ENCODE measurements at places on chromosomes 2 and 18.

GRCh38 chr2:207567671-207568070 lies 37.9 kb downstream of the CREB1 start:
- no peak for DNase-seq

DNA sequence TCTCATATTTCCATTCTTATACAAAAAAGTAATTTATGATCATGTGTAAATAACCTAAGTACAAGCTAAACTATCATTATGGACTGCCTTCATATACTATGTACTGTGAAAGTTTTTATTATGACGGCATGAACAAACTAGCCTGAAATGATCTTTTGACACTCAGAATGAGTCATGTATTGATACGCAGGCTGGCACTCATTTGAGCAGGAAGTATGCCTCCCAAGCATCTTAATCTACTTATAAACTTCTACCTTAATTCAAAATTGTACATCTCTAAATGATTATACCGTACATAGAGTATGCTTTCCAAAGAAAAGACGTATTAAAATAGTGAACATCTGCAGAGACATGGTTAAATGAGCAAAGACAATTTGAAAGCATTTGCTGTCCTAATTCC lies 207.1 kb upstream of the SPOPL start:
- DNase-seq: no peak

DNA sequence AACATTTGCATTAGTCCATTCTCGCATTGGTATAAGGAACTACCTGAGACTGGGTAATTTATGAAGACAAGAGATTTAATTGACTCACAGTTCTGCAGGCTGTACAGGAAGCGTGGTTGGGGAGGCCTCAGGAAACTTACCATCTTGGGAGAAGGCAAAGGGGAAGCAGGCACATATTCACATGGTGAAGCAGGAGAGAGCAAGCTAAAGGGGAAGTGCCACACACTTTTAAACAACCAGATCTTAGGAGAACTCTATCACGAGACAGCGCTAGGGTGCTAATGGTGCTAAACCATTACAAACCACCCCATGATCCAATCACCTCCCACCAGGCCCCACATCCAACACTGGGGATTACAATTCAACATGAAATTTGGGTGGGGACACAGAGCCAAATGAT lies 201.7 kb upstream of the MGAT5 start:
- no peak for DNase-seq

- no peak for DNase-seq
Observed at GRCh38 chr2:43273529-43273928, 47.1 kb upstream of the ZFP36L2 start.

DNA sequence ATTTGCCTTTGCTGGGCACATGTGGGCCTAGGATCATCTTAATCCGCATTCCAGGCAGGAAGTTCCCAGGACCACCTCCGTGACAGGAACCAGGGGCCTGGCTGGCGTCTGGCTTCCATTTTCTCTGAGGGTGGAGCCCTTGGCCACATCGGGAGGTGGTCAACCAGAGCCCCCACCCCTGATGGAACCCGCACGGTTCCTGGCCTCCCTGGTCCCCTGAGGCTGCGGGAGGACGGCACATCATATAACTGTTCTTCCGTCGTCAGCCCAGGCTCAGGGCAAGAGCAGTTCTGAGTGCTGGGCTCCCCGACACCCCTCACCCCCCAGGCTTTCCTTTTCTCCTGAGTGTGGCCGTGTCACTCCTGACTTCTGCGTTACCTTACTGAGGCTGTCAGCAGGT lies 13.5 kb downstream of the ESPNL start:
- DNase-seq: no peak

DNA sequence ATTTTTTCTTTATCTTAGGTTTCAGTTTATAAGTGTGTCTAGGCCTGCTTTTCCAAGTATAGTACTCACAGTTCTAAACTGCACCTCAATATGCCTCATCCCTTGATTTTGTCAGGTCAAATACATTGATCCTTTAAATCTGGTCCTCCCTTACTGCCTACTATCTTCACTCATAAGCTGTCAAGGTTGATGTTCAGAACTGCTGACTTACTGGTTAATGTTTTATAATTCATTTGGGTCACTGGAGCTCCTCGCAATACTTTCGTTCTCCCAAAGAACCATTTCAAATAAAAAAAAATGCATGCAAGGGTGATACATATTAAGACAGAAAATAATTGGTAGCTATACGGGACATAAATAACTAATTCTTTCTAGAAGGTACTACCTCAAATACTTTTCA lies 41.3 kb upstream of the MARCHF7 start:
- DNase-seq: no peak

DNA sequence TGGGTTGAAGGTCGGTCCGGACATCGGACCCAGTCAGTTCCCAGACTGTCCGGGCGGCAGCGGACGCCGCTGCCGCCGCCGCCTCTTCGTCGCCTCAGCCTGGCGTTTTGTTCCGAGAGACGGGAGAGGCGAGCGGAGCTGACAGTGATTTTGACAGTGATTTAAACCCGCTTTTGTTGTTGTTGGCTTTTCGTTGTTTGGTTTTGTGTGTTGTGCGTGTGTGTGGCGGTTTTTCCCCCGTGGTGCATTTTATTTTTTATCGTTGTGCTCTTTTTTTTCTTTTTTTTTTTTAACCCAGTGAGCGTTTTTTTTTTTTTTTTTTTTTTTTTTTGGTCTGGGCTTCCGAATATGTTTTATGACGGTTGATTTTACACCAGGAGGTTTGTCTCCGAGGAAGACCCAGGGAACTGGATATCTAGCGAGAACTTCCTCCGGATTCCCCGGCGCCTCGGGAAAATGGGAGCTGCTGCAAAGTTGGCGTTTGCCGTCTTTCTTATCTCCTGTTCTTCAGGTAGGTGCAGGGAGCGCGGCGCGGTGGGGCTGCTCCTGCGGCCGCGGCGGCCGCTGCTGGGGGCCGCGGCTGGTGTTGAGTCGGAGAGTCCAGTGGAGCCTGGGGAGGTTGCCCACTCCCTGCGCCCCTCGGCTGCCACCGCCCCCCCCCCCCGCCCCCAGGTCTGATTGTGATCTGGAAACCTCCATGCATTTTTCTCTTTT lies at the start of gene ACVR2A:
Gene ACVR2A, plus strand, starts transcription at position 333 of the 714 bp plus-strand sequence. Its CDS starts 124 bp downstream, at position 457.
- DNase-seq: peak; percentile 22

DNA sequence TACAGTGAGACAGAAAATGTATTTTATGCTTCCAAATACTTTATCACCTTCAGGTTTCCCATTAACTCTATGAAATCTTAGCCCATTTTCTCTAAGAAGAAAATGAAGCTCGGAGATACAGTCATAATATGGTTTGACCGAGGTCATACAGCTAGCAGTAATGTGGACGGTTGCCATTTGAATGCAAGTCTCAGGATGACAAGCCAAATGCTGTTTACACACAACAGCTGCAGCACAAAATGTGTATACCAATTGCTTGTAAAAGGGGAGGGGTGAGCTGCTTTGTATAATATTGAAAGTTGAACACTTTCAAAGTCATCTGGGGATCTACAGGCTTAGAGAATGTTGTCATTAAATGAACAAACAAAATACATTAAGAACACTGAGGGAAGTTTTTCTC lies 93.8 kb upstream of the FSIP2 start:
- DNase-seq: no peak

DNA sequence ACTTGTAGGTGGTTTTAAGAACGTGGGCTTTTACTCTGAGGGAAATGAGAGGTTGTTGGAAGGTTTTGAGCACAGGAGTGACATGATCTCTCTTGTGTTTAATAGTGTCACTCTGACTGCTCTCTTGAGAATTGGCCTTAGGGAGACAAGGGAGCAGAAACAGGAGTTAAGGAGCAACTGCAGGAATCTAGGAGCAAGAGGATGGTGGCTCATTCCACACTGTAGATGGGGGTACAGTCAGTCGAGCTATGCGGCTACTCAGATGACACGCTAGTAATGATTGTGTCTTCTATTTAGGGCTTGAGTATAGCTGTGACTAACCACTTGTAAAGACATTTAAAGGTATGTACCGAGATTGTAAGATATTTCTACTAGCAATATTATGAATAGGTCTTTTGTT lies 87.4 kb downstream of the RPRM start:
- no peak for DNase-seq

DNA sequence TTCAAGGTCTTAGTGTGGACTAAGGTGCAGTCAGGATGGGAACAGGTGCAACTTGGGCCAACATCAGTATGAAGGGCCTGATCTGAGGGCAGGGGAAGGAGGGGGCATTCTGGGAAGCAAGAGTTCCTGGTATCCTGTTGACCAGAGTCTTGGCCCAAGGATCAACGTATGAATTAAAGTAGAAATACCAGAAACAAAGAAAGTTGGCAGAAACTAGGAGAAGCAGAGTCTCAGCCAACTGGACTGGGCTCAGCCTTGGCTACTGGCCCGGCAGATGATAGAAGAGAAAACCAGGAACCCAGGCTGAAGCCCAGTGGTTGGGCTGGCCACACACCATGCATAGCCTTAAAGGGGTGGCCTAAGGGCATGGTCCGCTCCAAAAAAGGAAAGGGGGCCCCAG lies 2.3 kb downstream of the CETN1 start:
- DNase-seq: no peak

GRCh38 chr2:217510771-217511291 lies 492.0 kb downstream of the TNS1 start:
- peak; percentile 25 for DNase-seq

DNA sequence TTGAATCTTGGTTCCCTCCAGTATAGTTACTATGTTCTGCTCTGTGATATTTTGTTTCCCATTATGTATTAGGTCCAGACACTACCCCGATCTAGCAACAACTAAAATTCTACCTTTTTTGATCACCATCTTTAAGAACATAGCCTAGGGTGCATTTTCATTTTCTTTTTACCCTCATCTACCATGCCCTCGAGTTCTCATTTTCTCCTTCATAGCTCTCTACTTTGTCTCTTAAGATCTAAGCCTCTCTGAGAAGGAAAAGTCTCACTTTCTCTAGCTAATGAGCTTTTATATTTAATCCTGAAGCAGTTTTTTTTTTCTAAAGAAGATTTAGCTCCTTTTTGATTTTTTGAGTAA lies 1089.4 kb upstream of the SLC39A10 start:
- DNase-seq: no peak

- no peak for DNase-seq
Observed at GRCh38 chr2:46259777-46260168, 37.4 kb upstream of the EPAS1 start.

- DNase-seq: no peak
Observed at GRCh38 chr18:10101729-10102128, 187.9 kb downstream of the VAPA start.

DNA sequence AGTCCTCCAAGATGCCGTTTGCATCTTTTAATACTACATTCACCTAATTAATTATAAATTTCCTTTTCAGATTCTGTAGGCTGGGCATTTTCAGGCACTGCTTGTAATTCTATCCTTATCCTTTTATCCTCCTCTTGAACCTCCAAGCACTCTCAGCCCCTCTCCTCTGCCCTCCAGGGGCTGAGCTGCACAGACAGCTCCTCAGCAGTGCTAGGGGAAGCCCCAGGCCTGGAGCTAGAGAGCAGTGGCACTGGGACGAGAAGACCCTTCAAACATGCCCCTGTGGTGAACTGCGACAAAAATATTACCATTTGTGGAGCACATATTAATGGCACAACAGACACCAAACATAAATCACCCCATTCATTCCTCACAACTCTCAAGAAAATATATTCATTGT lies 32.9 kb downstream of the CFAP210 start:
- no peak for DNase-seq

DNA sequence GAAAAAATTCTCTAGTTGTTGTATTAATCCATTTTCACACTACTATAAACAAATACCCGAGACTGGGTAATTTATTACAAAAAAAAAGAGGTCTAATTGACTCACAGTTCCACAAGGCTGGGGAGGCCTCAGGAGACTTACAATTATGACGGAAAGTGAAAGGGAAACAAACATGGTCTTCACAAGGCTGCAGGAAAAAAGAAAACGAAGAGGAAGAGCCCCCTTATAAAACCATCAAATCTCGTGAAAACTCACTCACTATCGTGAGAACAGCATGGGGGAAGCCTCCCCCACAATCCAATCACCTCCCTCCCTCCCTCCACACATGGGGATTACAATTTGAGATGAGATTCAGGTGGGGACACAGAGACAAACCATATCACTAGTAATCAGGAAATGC lies 61.7 kb upstream of the SPTBN1 start:
- DNase-seq: no peak

DNA sequence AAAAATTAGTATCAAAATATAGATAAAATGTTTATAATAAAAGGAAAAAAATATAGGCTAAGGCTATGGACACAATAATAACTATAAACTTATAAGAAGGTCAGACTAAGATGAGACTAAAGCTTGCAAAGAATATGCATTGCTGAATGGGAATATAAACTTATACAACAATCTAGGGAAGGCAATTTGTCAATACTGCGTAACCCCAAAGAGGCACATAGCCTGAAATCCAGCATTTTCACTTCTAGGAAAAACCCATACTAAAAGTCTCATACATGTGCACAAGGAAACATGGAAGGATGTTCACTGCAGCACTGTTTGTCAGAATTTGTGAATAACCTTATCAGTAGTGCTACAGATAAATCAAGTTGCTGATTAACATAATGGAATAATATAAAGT lies 45.5 kb downstream of the FANCL start:
- DNase-seq: no peak

DNA sequence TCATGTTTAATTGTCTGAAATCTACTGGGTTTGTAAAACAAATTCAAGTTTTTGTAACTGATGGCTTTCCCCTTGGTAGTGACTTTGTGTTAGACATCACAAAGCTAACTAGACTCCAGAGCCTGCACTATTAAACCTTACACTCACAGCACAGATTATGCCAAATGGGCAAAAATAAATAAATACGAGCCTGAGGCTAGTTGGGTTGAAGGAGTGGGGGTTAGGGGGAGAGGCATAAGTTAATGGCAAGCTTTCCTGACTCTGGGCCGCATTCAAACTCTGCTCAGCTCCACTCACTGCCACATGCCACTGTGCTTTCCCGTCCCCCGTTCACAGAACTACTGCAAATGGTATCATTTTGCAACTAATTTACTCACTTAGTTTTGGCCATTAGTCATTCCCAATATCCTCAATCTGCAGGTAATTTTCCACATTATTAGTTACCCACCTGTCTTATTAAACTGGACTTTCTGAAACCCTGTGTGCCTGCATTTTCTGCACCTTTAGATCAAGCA lies 1079.9 kb upstream of the PIK3C3 start:
- no peak for DNase-seq

DNA sequence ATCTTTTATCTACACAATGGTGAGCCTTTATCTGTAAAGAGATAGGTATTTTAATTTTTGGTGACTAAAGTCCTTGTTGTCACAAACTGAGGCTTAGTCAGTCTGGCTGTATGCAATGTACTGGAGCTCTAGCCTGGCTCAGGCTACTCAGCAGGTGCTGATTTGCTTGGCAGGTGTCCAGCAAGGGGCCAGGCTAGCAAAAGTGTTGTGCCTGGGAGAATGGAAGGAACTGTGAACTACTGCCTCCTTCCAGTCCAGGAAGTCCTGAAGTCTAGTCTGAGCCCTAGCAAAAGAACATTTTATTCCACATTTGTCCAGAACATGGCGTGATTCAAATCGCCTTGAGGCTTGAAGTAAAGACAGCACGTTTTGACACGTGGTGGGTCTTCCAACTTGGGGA lies 260.5 kb downstream of the CCDC85A start:
- no peak for DNase-seq

GRCh38 chr2:192887337-192887736 lies 692.6 kb upstream of the TMEFF2 start:
- DNase-seq: no peak

- peak; percentile 25 for DNase-seq
Observed at GRCh38 chr2:145692971-145693478, 1173.1 kb upstream of the ZEB2 start.

Data from gastrocnemius medialis (tissue), 4 donors.